ENCODE measurements at places on chromosomes 1 and 21. TPM values are rescaled to one million over a fixed set of nuclear protein-coding genes. Genes with fewer than 3 reads are reported as not detected.

- no peak overlapping the region for H3K27ac ChIP-seq
- H3K36me3 ChIP-seq = no peaks in the 10 kb centered on the region
- no peaks in the 10 kb centered on the region for H3K27me3 ChIP-seq
- H3K4me1 ChIP-seq = no peaks in the 10 kb centered on the region
Measured at GRCh38 chr1:68459091-68459490, 9.3 kb upstream of the RPE65 start.

DNA sequence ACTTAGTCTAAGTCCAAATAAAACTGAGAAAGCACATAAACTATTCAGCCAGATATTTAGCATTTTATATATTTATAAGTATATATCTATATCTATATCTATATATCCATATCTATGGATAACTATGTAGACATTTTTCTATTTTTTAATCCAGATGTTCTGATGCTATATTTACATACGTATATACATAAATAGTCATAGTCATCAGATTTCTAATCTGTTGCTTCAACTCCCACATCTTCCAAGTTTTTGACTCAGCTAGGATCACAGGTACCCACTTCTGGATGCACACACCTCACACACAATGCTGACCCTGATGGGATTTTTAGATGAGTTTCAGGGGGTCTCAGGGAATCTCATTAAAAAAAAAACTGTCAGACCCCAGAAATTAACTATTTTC is 52.2 kb upstream of the ZC3H11B start:
- peaks cover 4% of the 10 kb centered on the region for H3K4me1 ChIP-seq
- H3K36me3 ChIP-seq = no peaks in the 10 kb centered on the region
- no peak for DNase-seq
- H3K4me3 ChIP-seq = no peak overlapping the region

The PRRX1 gene
- total RNA-seq = 55.5 TPM

The CNR2 gene
- total RNA-seq = not detected

DNA sequence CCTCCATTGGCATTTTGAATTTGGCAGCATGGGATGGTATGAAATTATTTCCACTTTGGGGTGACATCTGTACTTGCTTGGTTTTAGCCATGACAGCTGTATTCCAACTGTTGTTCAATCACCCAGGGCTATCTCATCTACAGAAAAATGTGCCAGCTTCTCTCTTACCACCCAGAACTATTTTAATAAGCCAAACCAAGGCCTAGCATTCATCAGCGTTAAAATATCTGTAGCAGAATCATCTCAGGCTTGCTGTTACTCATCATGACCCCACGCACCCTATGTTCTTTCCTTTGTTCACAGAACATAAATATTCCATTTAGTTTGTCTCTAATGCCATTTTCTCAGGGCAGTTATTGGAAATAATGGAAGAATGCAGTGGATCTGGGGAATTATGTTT is 49.8 kb downstream of the GIPC2 start:
- H3K36me3 ChIP-seq = no peaks in the 10 kb centered on the region
- H3K4me1 ChIP-seq = no peaks in the 10 kb centered on the region
- no peak overlapping the region for H3K4me3 ChIP-seq
- no peak for DNase-seq
- H3K27me3 ChIP-seq = no peaks in the 10 kb centered on the region

- H3K36me3 ChIP-seq = no peaks in the 10 kb centered on the region
- H3K27me3 ChIP-seq = no peaks in the 10 kb centered on the region
- no peak overlapping the region for H3K4me3 ChIP-seq
- no peak overlapping the region for H3K27ac ChIP-seq
- H3K4me1 ChIP-seq = peaks cover 9% of the 10 kb centered on the region
Measured at GRCh38 chr1:56416495-56416894, 162.9 kb downstream of the PLPP3 start.
